Body of pancreas (tissue), 4 donors: ENCODE measurements at places on chromosomes 1 and 21.

- no peak for DNase-seq
Observed at GRCh38 chr1:182709225-182709764, 24.9 kb upstream of the RGS8 start.

- DNase-seq: no peak
Observed at GRCh38 chr21:40699366-40699765, 147.6 kb downstream of the DSCAM start.

- peak; percentile 17 for DNase-seq
Observed at GRCh38 chr21:31558189-31558961, 101.1 kb upstream of the SOD1 start.

GRCh38 chr1:53249706-53250105 lies 11.4 kb upstream of the MAGOH start:
- no peak for DNase-seq

- no peak for DNase-seq
Observed at GRCh38 chr1:221839321-221839720, 97.4 kb upstream of the DUSP10 start.

GRCh38 chr1:237507005-237507404 lies 383.7 kb downstream of the ZP4 start:
- DNase-seq: no peak

- DNase-seq: peak; percentile 51
Observed at GRCh38 chr1:25590096-25590824, 26.3 kb upstream of the MAN1C1 start.

DNA sequence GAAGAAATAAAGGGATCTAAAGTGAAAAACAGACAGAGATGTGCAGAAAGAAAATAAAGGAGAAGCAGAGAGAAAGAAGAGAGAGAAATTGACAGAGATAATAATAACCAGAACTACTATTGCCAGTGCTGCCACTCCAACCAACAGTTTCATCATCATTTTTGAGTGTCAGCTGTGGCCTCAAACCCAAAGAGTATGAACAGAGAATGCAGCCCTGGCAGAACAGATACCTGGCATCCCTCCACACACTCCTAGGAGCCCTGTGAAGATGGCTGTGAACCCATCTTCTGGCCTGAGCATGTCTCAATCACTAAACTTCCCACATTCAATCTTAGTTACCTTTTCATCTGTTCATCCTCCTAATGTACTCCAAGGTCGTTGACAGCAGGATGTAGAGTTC lies 385.8 kb upstream of the NFIA start:
- DNase-seq: no peak

GRCh38 chr1:206982216-206982615 lies 12.0 kb upstream of the FCAMR start:
- peak; percentile 68 for DNase-seq

DNA sequence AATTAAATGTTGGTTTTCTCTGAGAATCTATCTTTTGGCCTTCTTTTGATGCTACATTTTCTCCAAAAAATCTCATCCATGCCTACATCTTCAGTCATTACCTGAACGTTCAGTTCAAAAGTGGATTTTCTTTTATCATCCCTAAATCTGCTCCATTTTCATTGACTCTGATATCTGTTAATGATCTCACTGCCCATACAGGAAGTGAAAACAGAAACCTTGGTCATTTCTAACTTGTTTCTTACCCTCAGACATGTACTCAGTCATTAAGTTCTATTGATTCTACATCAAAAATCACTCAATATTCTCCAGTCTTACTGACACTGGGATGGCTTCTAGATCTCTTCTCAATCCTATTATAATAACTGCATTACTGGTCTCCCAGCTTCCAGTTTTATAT lies 22.7 kb downstream of the PRKACB start:
- no peak for DNase-seq

GRCh38 chr1:229629261-229629660 lies 3.2 kb downstream of the URB2 start:
- DNase-seq: no peak

GRCh38 chr1:91523482-91523881 lies 22.8 kb downstream of the CDC7 start:
- no peak for DNase-seq

DNA sequence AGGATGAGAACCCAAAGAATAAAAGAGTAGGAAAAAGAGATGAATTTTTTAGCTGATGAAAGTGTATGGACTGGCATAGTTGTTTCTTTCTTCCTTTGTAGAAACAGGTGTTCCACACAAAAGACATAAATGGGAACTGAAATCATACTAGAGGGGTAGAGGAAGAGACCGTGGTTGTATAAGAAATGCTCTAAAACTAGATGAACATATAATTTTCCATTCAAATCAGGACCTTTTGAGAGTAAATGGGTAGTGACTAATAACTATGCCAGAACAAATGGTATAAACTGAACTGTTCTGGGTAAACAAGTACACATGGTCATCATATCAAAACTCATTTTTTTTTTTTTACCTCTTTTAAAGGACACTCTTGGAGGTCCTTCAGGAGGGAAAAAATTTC lies 344.2 kb downstream of the VAV3 start:
- no peak for DNase-seq

DNA sequence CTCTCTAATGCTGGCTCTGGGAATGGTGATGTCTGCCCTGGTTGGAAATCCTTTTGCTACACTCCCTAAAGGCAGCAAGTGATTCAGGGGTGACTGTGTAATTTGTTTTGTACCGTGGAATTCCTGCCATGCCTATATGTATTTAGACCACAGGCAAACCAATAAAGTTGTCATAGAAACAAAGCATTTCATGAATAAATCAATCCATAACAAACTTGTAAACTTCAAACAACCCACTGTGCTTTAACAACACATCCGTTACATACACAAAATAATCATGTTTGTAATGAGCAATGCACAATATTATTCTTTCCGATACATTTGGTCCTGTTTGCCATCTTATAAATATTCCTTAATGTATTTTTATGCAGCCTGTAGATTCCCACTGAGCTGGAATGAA lies 330.3 kb upstream of the SNX7 start:
- DNase-seq: no peak

GRCh38 chr1:69070660-69071373 lies 496.9 kb upstream of the LRRC7 start:
- no peak for DNase-seq

DNA sequence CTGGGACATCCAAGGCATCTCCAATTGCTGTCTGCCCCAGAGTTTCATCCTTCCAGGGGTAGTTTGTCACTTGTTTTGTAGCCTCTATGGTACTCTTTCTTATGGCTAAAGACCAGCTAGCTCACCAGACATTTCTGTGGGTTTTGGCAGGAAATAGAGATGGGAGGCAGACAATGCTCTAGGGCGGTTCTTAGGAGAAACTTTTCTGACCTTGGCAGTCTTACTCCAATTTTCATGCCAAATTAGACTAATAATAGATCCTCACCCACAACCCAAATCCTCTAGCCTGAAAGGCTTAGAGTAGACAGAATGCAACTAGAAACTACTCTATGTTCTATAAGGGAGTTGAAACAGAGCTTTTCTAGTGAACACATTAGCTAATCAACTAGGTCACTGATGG lies 69.8 kb downstream of the LRIG2 start:
- DNase-seq: no peak

DNA sequence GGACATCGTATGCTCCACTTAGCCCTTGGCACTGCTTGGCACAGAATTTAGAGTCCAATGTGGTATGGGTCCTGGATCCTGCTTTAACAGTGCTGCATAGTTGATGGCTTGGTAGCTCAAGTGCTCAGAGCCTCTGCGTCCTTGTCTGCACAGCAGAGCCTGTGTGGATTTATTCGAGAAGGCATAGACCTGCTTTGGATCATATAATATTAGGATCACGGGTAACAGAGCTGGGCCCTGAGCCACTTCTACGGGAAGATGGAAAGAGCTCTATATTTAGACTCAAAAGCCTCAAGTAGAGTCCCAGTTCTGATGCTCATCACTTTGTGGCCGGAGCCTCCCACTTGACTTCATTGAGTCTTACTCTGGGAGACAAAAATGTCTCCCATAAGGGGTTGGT lies 164.4 kb upstream of the EDN2 start:
- no peak for DNase-seq

GRCh38 chr1:183593356-183593755 lies 3.1 kb upstream of the NCF2 start:
- no peak for DNase-seq

- DNase-seq: no peak
Observed at GRCh38 chr1:238648751-238649150, 737.6 kb upstream of the CHRM3 start.

GRCh38 chr1:243341074-243341473 lies 85.2 kb downstream of the SDCCAG8 start:
- DNase-seq: no peak

DNA sequence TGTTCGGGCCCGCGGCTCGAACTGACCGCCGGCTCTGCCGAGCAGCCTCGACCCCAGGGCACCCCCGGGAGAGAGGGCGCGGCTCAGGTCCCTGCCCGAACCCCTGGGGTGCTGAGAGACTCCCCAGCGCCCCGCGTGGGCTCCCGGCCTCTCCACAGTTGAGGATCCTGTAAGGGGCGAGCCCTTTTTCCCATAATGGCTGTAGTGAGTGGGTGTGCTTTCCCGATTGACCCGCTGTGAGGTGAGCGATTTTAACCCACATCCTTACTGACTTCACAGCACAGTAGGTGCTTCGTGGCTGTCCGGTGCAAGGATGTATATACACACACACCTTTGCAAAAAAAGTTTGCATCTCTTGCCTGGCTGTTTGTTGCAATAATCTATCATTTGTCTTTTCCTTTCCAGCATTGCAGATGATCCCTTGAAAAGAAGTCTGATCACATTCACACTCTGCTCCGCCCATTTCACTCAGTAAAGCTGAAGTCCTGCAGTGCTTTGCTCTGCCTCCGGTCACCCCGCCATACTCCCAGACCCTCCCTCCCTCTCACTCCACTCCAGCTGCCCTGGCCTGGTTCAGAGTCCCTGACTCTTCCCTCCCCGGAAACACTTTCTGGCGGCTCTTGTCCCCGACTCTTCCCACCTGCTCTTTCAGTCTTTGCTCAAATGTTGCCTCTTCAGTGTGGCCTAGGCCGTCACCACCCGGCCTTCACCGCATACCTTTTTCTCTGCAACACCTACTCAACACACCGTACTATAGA lies 955 bp upstream of the UBE2G2 start:
- no peak for DNase-seq

DNA sequence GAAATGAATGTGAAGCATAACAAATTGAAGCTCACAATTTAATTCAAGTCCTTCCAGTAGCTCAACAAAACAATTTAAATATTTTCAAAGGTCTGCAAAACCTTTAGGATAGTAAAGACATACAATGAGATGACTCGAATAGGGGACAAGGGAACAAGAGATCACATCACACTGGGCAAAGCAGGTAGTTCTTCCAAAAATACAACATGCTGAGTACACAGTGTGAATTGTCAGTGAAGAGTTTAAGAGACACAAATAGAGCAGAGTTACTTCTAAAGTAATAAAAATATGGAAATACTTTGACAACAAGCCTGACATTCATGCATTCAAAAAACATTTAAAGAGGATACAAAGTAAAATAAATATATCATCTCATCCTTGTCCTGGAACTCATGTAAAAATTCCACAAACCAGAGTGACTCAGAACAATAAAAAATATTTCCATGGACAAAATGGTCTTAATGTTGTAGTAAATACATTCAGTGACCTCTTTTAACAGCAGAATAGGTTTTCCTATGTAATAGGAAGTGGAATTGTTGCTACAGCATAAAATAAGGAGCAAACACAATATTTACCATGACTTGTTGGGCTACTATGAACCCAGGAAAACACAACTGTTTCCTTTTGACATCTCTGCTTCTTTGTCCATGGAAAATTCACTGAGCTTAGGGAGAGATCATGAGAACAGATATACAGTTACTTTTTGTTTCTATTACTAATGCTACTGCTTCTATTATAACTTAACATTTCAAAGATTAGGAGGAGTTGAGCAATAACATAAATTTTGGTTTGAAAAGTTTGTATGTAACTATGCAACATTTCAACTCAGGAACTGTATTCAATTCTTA lies 83.7 kb upstream of the BCL10 start:
- DNase-seq: no peak

GRCh38 chr1:157540852-157541251 lies 11.5 kb downstream of the FCRL5 start:
- DNase-seq: no peak

- no peak for DNase-seq
Observed at GRCh38 chr1:162699366-162699765, 67.1 kb downstream of the DDR2 start.

GRCh38 chr1:18751425-18751824 lies 108.0 kb downstream of the TAS1R2 start:
- DNase-seq: no peak

GRCh38 chr1:7002728-7003127 lies 217.5 kb downstream of the CAMTA1 start:
- DNase-seq: no peak

- DNase-seq: no peak
Observed at GRCh38 chr1:172487550-172487949, 43.7 kb upstream of the PIGC start.

DNA sequence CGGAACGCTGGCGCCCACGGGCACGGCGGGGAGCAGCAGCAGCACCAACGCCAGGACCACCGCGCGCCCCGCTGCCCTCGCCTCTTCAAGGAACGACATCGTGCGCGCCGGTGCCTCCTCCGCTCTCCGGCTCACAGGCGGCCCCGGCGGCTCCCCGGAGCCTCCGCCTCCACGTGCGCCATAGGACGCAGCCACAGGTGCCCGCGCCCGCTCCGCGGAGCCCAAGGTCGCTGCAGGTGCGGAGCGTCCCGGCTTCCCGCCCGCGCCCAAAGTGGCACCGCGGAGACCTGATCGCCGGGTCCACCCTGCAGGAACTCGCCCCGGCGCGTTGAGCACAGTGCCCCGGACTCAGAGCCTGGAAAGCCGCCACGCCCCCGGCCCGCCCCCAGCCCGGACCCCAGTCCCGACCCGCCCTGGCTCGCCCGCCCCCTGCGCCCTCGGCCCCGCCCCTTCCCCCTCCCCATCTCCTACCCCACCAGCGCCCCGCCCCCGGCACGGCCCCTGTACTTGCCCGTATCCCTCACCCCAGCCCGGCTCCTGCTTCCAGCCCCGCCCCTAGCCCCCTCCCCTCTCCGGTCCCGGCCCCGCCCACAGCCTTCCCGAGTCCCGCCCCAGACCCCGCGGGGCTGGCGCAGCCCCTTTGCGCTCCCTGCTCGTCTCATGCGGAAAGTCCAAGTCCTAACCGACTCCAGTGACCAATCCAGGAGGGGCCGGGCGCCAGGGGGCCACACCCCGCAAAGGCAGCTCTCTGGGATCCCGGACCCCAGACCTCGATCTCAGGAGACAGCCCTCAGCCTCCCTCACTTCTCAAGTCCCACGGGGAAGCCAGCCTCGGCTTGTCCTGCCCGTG lies at the start of gene MEGF6:
MEGF6 (minus strand) TSS at position 339 of the 850 bp plus-strand sequence; CDS start at position 99, 240 bp downstream.
- peak; percentile 58 for DNase-seq

GRCh38 chr1:97365026-97365425 lies 555.8 kb downstream of the DPYD start:
- no peak for DNase-seq
